ENCODE measurements at places on chromosomes 4 and X.
A peak's percentile ranks its signal among the peaks of the same experiment; 100 is the strongest.

- DNase-seq = no peak
Observed at GRCh38 chr4:15158406-15159091, 156.3 kb downstream of the CPEB2 start.

GRCh38 chr4:76282941-76283689 is 23.4 kb upstream of the STBD1 start:
- DNase-seq = no peak

DNA sequence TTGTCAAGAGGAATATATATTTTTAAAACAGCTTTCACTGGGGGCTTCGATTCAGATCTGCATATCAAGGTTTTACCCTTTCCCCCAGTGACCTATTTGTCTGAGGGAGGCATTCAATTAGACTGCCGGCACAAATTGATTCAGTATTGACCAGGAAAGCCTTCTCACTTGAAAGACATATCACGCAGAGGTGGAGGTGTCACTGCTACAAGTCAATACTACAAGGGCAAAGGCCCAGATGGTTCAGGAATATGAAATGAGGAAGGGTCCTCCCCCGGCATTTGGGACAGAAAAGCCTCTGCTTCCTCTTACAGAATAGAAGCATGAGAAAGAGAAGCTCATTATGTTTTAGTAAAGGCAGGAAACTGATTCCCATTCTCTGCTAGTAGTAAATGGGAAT is 383.6 kb downstream of the HNRNPD start:
- no peak for DNase-seq

- DNase-seq = peak; percentile 63
Observed at GRCh38 chr4:153466949-153467896, 1.1 kb downstream of the TMEM131L start.

GRCh38 chrX:41419082-41419481 is 28.1 kb upstream of the NYX start:
- DNase-seq = no peak

- no peak for DNase-seq
Observed at GRCh38 chrX:28312965-28313364, 274.3 kb upstream of the IL1RAPL1 start.

GRCh38 chr4:57070461-57070860 is 39.7 kb downstream of the IGFBP7 start:
- no peak for DNase-seq

- DNase-seq = no peak
Observed at GRCh38 chrX:14573161-14573560, 43.8 kb downstream of the GLRA2 start.

- no peak for DNase-seq
Observed at GRCh38 chrX:45801554-45801953, 600.9 kb upstream of the DIPK2B start.

- DNase-seq = no peak
Observed at GRCh38 chrX:9249051-9249846, 215.3 kb upstream of the FAM9B start.

GRCh38 chr4:78962597-78963115 is 23.4 kb upstream of the PAQR3 start:
- no peak for DNase-seq

DNA sequence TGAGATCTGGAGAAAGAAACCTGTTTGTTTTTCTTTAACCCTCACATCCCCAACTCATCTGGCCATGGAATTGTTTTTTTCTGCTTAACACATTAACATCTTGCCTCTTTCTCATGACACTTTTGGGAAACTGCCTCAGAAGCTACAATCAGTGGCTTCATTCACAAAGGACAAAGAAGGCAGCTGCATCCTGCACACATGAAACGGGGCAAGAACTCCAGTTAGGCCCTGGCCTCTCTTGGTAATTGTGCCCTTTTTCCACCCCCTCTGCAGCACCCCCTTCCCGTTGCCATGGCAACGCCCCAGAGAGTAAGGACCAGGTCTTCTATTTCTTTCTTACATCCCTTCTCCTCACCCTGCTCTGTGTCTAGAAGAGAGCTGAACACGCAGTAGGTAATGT is 103.4 kb downstream of the PDGFRA start:
- DNase-seq = no peak

GRCh38 chrX:113522814-113523213 is 682.2 kb upstream of the AMOT start:
- DNase-seq = no peak

DNA sequence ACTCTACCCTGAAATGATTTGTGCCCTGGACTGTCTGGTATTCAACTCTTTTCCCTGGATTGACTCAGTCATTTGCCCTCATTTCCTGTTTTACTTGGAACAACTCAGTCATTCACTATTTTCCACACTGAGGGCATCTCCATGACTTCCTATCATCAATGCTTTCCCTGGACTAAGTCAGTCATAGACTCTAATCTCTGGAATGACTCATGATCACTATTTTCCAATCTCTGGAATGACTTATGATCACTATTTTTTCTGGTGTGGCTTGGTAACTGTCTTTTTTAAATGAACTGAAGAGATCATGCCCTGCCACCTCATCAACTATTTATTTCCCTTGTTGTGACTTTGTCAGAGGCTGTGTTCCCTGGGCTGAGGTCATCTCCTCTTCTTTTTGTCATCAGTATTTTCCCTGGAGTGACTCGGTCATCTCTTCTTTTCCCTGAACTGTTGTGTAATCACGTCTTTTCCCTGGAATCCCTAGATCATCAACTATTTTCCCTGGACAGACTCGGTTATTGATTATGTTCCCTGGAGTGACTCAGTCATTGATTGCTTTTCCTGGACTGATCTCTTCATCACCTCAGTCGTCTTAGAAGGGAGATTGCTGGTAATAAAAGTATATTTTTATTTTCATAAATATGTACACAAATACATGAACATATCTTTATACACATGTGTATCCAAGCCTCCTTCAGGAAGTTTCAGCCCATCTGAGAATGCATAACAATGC is 327.1 kb upstream of the VCX start:
- no peak for DNase-seq

GRCh38 chrX:86133761-86134160 is 14.5 kb upstream of the DACH2 start:
- no peak for DNase-seq

DNA sequence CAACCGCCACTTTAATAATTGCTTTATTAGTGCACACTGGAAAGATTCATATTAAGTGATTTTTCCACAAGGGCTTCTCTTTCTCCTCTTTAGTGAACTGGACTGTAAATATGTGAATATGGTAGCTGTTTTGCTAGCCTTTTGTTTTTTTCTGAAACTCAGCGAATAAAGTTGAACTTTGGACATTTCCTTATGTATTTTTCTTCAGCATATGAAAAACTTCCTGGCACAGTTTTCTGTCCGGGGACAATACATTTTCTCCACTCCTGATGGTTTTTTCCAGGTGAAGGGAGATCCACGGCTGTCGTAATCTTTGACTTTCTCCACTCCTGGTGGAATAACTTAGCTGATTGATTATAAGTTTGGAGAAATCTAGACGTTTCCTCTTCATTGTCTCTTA is 457.4 kb upstream of the FAT1 start:
- DNase-seq = no peak

GRCh38 chr4:76127754-76128153 is 20.4 kb downstream of the NUP54 start:
- no peak for DNase-seq

DNA sequence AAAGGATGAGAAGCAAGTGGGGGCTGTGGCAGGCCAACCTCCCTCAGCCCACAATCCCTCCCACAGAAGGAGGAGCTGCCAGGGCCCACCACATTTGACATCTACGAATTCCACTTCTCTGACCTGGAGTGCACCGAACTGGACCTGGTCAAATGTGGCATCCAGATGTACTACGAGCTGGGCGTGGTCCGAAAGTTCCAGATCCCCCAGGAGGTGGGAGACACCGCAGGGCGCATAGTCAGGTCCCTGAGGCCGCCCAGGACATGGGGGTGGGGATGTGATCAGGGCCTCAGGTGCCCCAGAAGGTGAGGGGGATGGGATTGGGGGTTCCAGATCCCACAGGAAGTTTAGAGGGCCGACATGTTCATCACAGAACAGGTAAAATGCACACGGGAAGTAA is 13.7 kb downstream of the ATP5ME start:
- no peak for DNase-seq

DNA sequence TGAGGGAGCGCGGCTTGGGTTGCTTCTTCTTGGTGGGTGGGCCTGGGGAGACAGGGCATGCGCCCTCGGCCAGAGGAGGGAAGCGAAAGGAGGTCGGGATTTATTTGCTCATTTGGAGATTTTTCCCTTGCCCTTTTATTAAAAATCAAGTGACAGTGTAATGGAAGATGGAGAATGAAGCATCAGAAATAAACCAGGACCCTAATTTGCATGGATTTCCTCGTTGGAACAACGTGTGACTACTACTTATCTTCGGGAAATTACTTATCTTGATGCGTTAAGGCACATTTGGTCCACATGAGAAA is 709 bp upstream of the CLOCK start:
- no peak for DNase-seq

DNA sequence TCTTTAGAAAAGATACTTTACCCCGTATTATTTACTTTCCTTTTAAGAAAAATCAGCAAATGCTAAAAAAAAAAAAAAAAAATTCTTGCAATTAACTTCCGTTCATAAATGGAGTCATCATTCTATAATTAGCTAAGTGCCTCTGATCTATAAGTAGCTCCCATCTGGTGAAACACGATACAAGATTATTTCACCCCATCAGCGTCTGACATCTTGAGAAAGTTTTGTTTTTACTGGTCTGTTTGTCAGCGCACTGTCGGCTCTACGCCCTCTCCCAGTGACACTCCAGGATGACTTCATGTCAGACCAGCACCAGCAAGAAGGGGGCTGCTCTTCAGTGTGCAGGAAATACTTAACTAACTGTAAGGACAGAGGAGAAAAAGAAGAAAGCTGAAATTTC is 108.3 kb downstream of the AFAP1 start:
- DNase-seq = no peak

- DNase-seq = peak; percentile 61
Observed at GRCh38 chr4:48290146-48290772, 20.6 kb upstream of the TEC start.

DNA sequence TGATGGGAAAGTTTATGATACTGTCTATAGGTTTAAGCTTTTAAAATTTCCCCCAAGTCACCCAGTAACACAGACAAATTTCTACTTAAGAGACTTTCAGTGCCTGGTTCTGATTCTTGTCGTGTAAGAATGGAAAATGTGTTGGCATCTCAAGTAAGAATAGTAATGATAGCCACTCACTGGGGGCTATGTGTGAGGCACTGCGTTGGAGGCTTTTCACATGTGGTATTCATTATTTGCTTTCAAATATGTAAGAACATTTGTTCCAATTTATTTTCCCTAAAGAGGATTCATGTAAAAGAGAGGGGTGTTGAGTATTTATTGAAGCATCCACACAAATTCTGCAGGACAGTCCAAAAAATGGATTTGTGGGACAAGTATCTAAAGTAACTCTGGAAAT is 143.6 kb downstream of the FNIP2 start:
- no peak for DNase-seq

- DNase-seq = no peak
Observed at GRCh38 chrX:134146493-134146892, 90.5 kb upstream of the CCDC160 start.

DNA sequence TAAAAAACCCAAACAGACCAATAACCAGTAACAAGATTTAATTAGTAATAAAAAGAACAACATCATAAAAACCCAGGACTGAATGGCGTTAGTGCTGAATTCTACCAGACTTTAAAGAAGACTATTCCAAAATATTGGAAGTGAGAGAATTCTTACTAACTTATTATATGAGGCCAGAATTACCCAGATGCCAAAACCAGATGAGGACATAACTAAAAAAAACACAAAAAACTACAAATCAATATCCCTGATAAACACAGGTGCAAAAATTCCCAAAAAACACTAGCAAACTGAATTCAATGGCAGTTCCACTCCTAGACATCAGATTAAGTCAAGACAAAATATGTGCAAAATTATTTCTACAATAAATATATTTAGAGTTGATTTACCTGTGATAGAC is 400.1 kb upstream of the PABPC4L start:
- DNase-seq = no peak

- DNase-seq = no peak
Observed at GRCh38 chr4:152825336-152825735, 45.6 kb downstream of the ARFIP1 start.

GRCh38 chrX:77415161-77415560 is 32.0 kb upstream of the FGF16 start:
- DNase-seq = no peak

DNA sequence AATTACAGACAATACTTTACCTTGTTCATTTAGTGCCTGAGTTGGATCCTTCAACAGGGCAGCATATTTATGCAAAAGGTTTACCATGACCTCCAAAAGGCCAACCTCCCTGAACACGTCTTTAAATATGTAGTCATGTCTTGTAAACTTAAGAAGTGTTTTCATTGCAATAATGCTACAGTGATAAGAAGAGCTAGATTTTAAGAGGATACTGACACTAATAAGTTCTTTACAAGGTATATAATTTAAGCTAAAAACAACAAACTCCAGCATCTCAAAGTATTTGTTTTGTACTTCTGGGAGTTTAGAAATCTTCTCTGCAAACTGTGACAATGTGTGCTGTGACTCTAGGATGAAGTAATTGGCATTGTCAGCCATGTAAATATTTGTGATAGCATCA is 145.4 kb downstream of the WDFY3 start:
- no peak for DNase-seq

DNA sequence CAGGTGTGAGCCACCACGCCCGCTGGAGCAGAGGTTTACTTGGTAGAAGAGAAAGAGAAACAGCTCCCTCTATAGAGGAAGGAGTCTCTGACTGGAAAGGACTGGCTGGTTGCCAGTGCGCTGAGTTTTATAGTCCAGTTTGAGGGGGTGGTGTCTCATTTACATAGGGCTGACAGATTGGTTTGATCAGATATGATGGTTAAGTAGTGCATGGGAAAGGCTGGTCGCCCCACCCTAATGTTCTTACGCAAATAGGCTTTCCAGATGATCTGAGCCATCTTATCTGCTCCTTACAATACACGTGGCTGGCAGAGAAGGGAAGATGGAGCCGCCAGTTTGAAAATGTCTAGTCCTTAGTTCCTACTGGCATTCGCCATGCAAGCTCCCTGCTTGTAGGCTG is 439.5 kb downstream of the NAF1 start:
- no peak for DNase-seq

- DNase-seq = no peak
Observed at GRCh38 chr4:186172546-186172945, 18.8 kb upstream of the CYP4V2 start.

DNA sequence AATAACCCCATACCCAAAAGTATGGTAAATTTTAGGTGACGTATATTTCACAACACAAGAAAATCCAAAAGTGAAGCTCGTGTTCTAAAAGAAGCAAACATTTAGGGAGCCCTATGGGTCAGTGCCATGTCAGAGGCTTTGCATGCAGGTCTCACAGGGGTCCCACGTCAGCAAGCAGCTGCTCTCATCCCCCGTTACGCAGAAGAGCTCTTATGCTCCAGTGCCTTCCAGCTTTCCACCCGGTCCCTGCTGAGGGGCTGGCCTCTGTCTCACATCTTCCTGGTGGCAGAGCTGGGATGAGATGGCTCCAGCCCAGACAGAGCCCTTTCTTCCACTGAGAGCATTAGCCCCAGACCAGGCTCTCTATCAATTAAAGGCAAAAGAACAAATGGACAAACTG is 82.0 kb downstream of the IRF2 start:
- DNase-seq = no peak
